ENCODE measurements at places on chromosomes 11 and 22.

- no peak overlapping the region for H3K4me3 ChIP-seq
- H3K36me3 ChIP-seq: no peaks in the 10 kb centered on the region
- no peak overlapping the region for H3K27ac ChIP-seq
Measured at GRCh38 chr11:134379241-134379640, 32.8 kb downstream of the B3GAT1 start.

DNA sequence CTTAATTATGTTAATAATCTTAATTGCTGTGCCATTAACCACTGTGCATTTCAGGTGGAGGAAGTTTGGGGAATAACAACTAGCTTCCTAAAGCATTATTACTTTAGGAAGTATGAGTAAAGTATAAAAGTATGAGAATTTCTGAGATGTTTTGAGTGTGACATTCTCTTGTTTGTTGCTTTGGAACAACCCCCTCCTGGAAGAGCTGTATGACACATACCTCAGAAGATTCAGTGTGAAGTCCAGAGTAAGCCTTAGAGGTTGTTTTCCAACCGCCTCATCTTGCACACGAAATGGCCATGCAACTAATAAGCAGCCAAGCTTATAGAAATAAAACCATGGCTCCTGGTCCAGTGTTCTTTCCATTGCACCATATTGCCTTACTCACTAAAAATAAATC, 21.7 kb downstream of the CCDC81 start:
- no peaks in the 10 kb centered on the region for H3K36me3 ChIP-seq
- no peaks in the 10 kb centered on the region for H3K27me3 ChIP-seq
- no peak overlapping the region for H3K27ac ChIP-seq
- no peak overlapping the region for H3K4me3 ChIP-seq
- DNase-seq: no peak
- H3K4me1 ChIP-seq: no peaks in the 10 kb centered on the region

GRCh38 chr11:9625728-9626127, 38.1 kb upstream of the SWAP70 start:
- H3K4me1 ChIP-seq: peaks cover 22% of the 10 kb centered on the region
- DNase-seq: no peak
- H3K27ac ChIP-seq: no peak overlapping the region
- no peaks in the 10 kb centered on the region for H3K27me3 ChIP-seq
- no peak overlapping the region for H3K4me3 ChIP-seq

GRCh38 chr11:117647207-117647606, 149.8 kb downstream of the DSCAML1 start:
- H3K27me3 ChIP-seq: no peaks in the 10 kb centered on the region
- no peak for DNase-seq
- H3K27ac ChIP-seq: no peak overlapping the region
- no peaks in the 10 kb centered on the region for H3K4me1 ChIP-seq

GRCh38 chr11:65493367-65494176, 5.3 kb upstream of the MALAT1 start:
- DNase-seq: peak; percentile 16
- peak overlapping the region; percentile 5 for H3K27ac ChIP-seq
- H3K4me1 ChIP-seq: peaks cover 51% of the 10 kb centered on the region
- H3K4me3 ChIP-seq: no peak overlapping the region

- H3K4me3 ChIP-seq: no peak overlapping the region
- no peaks in the 10 kb centered on the region for H3K4me1 ChIP-seq
- H3K27ac ChIP-seq: no peak overlapping the region
- no peaks in the 10 kb centered on the region for H3K27me3 ChIP-seq
Measured at GRCh38 chr11:6556139-6556949, 47.1 kb downstream of the RRP8 start.

DNA sequence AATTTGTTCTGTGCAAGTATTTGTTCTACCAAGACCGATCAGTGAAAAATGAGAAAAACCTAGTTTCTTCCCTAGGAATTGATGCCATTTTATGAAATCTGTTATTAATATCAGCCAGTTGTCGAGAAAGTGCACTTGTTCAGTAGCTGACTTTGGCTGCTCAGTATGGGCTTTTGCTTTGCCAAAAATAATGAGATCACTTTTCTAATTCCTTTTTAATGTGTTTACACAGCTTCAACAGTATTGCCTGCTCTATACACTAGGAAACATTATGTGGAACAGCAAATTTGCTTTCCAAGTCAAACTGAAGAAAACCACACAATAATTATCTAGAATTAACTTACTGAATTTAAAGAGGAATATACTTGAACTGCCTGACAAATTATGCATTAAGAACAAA, 34.4 kb downstream of the SCUBE2 start:
- no peaks in the 10 kb centered on the region for H3K4me1 ChIP-seq
- no peaks in the 10 kb centered on the region for H3K36me3 ChIP-seq
- DNase-seq: no peak
- no peak overlapping the region for H3K27ac ChIP-seq
- H3K27me3 ChIP-seq: peaks cover 5% of the 10 kb centered on the region

DNA sequence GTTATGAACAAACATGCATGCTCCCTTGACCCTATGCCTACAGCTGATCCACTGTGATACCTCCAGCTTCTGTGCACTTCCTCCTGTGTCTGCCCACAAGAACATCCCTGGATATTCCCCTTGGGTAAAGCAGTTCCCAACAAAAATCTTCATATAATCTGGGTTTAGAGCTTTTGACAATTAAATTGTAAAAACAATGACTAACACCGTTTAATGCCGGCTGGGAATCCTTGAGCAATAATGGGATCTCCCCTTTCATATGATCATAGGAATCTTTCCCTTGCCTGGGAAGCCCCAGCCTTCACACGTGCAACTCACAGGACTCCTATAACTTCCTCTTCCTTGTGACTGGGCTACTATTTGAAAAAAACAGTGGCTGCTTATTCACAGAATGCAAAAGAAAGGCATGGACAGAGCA, 6.3 kb upstream of the ZC3H12C start:
- no peak overlapping the region for H3K27ac ChIP-seq
- no peak for DNase-seq
- H3K4me1 ChIP-seq: no peaks in the 10 kb centered on the region
- H3K27me3 ChIP-seq: peaks cover 25% of the 10 kb centered on the region

- H3K4me3 ChIP-seq: no peak overlapping the region
- DNase-seq: peak; percentile 71
- H3K27ac ChIP-seq: no peak overlapping the region
- H3K36me3 ChIP-seq: no peaks in the 10 kb centered on the region
- no peaks in the 10 kb centered on the region for H3K27me3 ChIP-seq
- H3K4me1 ChIP-seq: peaks cover 31% of the 10 kb centered on the region
Measured at GRCh38 chr22:41501209-41501608, 32.3 kb downstream of the ACO2 start.

GRCh38 chr22:44210722-44211121, 30.0 kb downstream of the PARVG start:
- no peak for DNase-seq
- peaks cover 26% of the 10 kb centered on the region for H3K4me1 ChIP-seq
- H3K27ac ChIP-seq: no peak overlapping the region
- H3K36me3 ChIP-seq: peaks cover 12% of the 10 kb centered on the region
- no peaks in the 10 kb centered on the region for H3K27me3 ChIP-seq
- H3K4me3 ChIP-seq: no peak overlapping the region

DNA sequence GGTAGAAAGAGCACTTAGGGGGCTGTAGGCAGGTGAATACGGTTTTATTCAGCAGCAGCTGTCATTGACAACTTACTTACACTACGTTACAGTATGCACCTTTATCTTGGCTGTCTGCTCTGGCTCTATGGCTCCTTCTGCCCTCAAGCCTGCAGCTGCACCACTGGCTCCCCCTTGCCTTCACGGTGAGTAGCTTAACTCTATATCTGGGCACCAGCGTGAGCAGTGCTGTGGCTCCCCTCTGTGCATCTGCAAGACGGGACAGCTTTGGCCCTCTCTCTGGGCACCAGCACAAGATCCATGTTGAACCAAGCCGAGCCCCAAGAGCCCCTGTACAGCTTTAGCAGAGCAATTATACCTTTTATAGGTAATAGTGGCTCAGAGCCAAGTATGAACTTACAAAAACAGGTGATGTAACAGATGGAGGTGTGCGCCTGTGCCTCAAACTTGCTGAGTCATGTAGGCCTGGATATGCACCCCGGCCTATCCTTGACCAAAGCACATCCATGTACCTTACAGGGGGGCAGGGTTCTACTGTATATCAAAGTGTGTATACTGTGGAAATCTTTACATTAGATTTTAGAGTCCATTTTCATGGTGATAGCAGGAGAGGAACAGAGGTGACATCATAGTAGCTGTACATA, 96.9 kb upstream of the CTSC start:
- H3K27ac ChIP-seq: no peak overlapping the region
- no peaks in the 10 kb centered on the region for H3K27me3 ChIP-seq
- no peaks in the 10 kb centered on the region for H3K36me3 ChIP-seq
- no peak for DNase-seq
- H3K4me3 ChIP-seq: no peak overlapping the region

- no peaks in the 10 kb centered on the region for H3K36me3 ChIP-seq
- no peak for DNase-seq
- no peaks in the 10 kb centered on the region for H3K4me1 ChIP-seq
- no peak overlapping the region for H3K27ac ChIP-seq
- no peak overlapping the region for H3K4me3 ChIP-seq
Measured at GRCh38 chr11:86167499-86168164, 76.9 kb upstream of the EED start.

- H3K27me3 ChIP-seq: no peaks in the 10 kb centered on the region
- H3K36me3 ChIP-seq: no peaks in the 10 kb centered on the region
- no peaks in the 10 kb centered on the region for H3K4me1 ChIP-seq
Measured at GRCh38 chr11:69880041-69880825, 61.0 kb upstream of the FGF3 start.

- no peak for DNase-seq
- H3K4me3 ChIP-seq: no peak overlapping the region
- no peaks in the 10 kb centered on the region for H3K4me1 ChIP-seq
- H3K27me3 ChIP-seq: no peaks in the 10 kb centered on the region
- no peaks in the 10 kb centered on the region for H3K36me3 ChIP-seq
Measured at GRCh38 chr11:11975201-11976092, 33.0 kb downstream of the DKK3 start.

DNA sequence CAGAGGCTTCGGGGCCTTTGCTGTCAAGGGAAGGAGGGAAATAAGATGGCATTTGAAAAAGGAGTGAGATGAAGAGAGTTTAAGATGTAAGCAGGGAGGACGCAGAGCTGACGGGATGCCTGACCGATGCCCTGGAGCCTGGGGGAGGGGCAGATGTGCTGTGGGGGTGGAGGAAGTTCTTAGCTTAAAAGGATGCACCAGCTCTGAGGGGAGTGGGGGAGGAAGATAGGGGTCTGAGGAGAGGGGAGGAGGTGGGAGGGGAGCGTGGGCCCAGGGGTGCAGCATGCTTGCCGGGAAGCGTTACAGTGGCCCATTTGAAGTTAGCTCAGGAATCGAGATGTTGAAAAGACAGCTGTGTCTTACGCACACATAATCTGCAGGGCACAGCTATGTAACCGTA, 56.3 kb downstream of the RPS6KA4 start:
- no peak overlapping the region for H3K27ac ChIP-seq
- no peaks in the 10 kb centered on the region for H3K36me3 ChIP-seq
- H3K4me1 ChIP-seq: no peaks in the 10 kb centered on the region
- no peaks in the 10 kb centered on the region for H3K27me3 ChIP-seq
- DNase-seq: no peak

GRCh38 chr11:47961383-47961782, 19.0 kb upstream of the PTPRJ start:
- no peaks in the 10 kb centered on the region for H3K27me3 ChIP-seq
- no peak overlapping the region for H3K27ac ChIP-seq
- H3K36me3 ChIP-seq: no peaks in the 10 kb centered on the region
- no peaks in the 10 kb centered on the region for H3K4me1 ChIP-seq
- DNase-seq: no peak

DNA sequence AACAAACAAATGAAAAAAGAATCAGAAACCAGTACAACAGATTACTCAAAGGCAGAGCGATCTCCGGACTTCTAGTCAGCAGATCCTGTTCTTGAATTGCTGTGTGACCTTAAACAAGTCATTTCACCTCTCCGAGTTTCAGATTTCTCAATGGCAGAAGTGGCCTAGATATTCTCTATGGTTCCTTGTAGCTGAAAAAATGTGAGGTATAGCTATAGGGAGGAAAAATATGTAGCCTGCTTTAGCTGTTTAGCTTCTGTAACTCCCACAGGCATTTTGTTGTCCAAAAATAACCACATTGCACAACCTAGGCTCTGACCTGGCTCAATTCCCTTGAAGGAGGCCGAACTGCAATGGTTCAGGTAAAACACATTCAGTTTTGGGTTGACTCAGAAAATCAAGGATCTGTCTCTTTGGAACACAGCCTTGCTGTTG, 100.7 kb downstream of the DBX1 start:
- no peak overlapping the region for H3K27ac ChIP-seq
- H3K27me3 ChIP-seq: no peaks in the 10 kb centered on the region
- H3K36me3 ChIP-seq: no peaks in the 10 kb centered on the region

- peaks cover 51% of the 10 kb centered on the region for H3K4me1 ChIP-seq
- no peaks in the 10 kb centered on the region for H3K27me3 ChIP-seq
- no peaks in the 10 kb centered on the region for H3K36me3 ChIP-seq
- H3K27ac ChIP-seq: no peak overlapping the region
- DNase-seq: no peak
Measured at GRCh38 chr22:20431511-20432192, 6.0 kb downstream of the SCARF2 start.

GRCh38 chr11:69390561-69390960, 90.9 kb upstream of the LINC01488 start:
- H3K4me1 ChIP-seq: no peaks in the 10 kb centered on the region
- no peaks in the 10 kb centered on the region for H3K36me3 ChIP-seq
- no peaks in the 10 kb centered on the region for H3K27me3 ChIP-seq

DNA sequence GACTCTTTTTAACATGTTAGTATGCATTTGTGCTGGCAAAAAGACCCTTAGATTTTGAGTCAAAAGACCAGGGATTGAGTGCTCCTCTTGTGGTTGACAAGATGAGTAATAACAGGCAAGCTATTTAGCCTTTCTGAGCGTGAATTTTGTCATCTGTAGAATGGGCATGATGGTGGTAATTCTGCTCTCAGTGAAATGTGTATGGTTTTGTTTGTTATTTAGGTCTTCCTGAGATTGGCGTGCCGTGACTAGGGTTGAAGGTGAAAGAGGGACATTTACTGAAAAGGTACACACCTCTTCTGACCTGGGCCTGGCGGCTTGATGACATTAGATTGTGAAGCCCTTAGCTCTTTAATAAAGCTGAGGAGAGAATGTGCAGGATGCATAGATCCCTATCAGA, 8.4 kb upstream of the CEP295 start:
- DNase-seq: no peak
- H3K36me3 ChIP-seq: no peaks in the 10 kb centered on the region
- no peaks in the 10 kb centered on the region for H3K27me3 ChIP-seq
- H3K4me1 ChIP-seq: no peaks in the 10 kb centered on the region
- H3K4me3 ChIP-seq: no peak overlapping the region

Measured in B cell (primary cell).